SK-N-MC (cell line): ENCODE measurements at places on chromosomes 3 and 15.
A peak's percentile ranks its signal among the peaks of the same experiment; 100 is the strongest.

- no peak for DNase-seq
These were observed 54.1 kb upstream of the CCR2 start for GRCh38 chr3:46299608-46300460.

- DNase-seq: no peak
These were observed 897 bp upstream of the TLE3 start for GRCh38 chr15:70098461-70099166.

DNA sequence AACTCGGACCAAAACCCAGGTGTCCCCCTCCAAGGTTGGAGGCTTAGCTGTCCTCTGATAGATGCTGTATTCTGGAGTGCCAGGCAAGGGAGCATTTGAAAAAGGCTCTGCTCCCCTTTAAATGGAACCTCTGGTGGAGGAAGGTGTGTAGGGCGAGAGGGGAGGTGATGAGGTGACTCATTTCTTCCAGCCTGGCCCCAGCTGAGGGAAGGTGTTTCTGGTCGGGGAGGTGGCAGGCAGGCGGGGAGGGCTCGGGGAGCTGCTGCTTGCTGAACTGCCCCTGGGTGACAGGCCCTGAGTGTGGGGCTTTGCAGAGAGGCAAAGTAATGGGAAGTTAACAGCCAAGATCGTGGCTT lies 18.8 kb downstream of the PSTPIP1 start:
- DNase-seq: no peak

GRCh38 chr3:86929046-86929445 lies 61.9 kb downstream of the VGLL3 start:
- no peak for DNase-seq

- no peak for DNase-seq
These were observed 16.2 kb downstream of the SLC6A6 start for GRCh38 chr3:14418296-14419250.

- no peak for DNase-seq
These were observed 8.5 kb upstream of the FBLN2 start for GRCh38 chr3:13540297-13540995.

DNA sequence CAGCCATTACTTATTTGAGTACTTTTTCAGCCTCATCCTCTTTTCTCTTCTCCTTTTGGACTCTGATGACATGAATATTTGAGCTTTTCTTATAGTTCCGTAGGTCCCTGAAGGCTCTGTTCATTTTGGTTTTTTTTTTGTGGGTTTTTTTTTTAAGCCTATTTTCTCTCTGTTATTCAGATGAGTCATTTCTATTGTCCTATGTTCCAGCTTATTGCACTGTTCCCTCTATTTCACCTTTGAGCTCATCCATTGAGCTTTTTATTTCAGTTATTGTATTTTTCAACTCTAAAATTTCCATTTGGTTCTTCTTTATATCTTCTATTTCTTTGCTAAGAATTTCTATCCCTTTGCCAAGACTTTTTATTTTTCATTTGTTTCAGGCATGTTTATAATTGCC lies 7.2 kb upstream of the MGLL start:
- DNase-seq: no peak

GRCh38 chr3:128133273-128133883 lies 9.8 kb upstream of the RUVBL1 start:
- DNase-seq: peak; percentile 12
